GM04504 (cell line): ENCODE measurements at places on chromosomes 16 and 17.

GRCh38 chr17:63337579-63337978 lies 108.5 kb downstream of the CYB561 start:
- no peak for DNase-seq

GRCh38 chr17:82611140-82612058 lies 36.8 kb downstream of the WDR45B start:
- DNase-seq: no peak

DNA sequence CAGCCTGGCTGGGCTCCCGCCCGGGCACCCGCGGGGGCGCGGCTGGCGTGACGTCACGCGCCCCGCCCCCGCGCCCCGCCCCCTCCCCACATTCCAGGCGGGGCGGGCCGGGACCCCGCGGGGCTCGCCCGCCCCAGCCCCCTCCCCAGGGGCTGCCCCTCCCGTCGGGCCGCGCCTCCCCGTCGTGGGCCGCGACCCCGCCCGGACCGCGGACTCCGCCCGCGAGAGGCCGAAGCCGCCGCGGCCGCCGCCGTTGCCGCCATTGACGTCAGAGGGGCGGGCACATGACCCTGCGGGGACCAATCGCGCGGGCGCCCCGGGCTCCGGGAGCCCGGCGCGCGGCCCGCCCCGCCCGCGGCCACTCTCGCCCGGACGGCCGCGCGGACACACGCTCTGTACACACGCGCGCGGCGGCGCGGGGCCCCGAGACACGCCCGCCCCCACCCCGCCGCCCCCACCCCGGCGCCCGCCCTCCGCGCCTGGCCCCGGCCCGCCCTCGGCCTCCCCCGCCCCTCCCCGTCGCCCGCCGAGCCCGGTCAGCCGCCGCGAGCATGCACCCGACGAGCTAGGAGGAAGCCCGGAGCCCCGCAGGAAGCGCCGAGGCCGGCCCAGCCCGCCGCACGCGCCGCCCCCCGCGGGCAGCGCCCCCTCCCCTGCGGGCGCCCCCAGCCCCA lies at the start of gene CMIP:
TSS of gene CMIP (plus strand) at position 361 of the 674 bp plus-strand sequence.
- DNase-seq: peak; percentile 62

DNA sequence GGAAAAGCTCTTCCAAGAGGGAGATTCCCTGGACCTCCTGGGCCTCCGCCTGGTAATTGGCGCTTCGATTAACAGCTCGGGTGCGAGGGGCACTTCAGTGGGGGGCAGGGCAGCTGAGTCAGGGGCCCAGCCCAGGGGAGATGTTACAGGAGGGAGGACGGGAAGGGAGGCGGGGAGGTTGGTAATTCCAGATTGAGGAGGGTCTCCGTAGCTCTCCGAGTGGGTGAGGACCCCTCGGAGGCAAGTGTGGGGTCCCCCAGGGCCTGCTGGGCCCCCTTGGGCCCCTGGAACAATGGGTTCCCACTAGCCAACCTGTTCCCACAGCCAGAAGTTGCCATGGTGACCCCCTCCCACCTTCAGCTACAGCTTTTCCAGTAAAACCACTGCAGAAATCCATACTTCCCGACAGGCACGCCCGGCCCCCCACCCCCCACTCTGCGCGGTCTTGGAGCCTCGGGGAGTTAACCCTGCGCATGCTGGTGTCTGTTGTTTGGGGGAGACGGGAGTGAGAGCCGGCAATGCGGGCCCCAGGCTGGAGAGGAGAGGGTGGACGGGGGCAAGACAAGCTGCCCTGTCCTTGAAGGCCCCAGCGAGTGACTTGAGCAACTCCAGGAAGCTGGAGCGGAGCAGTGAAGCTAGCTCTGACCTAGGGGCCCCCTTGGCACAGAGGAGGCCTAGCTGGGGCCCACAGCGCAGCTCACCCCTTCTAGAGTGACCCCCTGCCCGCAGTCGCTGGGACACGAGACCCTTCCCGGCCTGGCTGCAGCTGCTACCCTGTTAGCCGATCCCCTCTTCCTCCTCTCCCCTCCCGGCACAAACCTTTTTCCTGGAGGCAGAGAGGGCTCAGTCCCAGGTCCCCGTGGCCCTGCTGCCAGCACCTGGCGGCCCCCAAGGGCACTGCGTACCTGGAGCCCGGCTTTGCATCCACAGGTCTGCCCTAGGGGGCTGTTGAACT lies 37.8 kb downstream of the TMEM235 start:
- DNase-seq: no peak

DNA sequence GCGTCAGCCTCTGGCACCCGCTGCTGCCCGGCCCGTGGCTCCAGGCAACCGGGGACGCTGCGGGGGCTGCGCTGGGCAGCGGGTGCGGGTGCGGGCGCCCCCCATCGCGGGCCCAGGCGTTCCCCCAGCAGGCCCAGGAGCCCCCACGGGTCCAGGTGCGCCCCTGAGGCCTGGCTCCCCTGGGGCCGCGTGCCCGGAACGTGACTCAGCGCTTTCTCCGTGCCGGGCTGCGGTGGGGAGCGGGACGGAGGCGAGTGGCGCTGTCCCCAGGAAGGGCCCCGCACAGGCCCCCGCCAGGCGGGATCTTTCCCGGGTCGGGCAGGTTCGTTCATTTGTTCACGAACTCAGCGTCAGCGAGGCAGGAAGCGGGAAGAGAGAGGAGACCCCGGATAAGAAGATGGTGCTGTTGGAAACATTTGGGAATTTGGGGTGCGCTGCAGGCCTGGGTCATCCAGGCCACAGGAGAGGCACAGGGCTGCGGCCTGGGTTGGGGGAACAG lies 18.4 kb upstream of the EXOC7 start:
- DNase-seq: no peak

- DNase-seq: no peak
Measured at GRCh38 chr16:71811261-71811803, 2.7 kb upstream of the AP1G1 start.

- DNase-seq: no peak
Measured at GRCh38 chr17:45851464-45851863, 6.8 kb downstream of the SPPL2C start.

DNA sequence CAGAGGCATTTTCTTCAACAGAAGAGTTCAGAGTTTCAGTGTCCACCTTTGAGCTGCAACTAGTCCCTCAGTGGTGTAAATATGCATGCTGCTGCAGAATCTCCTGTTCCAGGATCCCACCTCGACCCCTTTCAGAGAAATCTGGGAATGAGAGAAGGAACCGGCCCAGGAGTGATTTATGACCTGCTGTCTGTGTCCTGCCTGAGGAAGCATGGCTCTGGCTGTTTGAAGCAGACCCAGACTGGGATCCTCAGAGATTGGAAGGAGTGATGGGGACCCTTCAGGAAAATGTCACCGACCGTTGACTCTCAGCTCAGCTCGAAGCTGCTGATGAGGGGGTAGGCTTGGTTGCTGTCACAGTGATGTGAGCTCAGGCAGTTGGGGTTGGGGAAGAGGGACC lies 8.4 kb upstream of the MAF start:
- no peak for DNase-seq

DNA sequence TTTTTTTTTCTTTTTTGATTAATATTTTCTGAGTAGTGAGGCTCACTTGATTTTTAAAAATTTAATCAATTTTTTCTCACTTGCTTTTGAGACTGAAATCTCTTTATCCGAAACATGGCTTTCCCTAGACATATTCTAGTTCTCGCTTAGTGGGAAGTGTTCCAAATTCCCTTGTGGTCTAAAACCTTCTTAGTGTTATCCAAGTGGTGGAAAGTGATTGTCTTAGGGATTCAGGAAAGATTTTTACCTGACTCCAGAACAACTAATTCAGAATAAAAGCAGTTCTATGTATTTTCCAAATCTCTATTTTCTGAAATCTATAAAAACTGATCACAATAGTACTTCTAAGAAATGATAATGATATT lies 178.8 kb downstream of the MAP2K6 start:
- no peak for DNase-seq

DNA sequence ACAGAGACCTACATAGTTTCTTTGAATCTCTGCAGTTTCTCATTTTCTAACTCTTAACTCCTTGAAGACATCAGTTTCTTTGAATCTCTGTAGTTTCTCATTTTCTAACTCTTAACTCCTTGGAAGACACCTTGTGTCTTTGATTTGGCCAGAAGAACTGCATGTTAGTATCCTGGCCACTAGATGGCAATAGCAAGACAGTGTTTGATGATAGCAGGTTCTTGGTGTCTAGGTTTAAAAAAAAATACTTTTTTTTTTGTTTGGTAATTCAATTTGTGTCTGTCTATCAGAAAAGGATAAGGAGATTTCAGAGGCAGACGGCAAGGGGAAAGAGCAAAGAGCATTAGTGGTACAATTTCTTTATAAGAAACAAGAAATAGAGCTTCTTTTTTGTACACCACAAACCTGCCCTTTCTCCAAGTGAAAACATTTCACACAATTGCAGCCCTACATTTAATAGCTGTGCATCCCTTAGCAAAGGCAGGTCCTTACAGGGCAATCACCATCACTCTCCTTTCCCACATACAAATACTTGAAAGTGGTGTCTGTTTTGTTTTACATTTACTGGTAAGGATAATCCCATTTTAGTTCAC lies 1324.9 kb upstream of the CDH8 start:
- peak; percentile 17 for DNase-seq

GRCh38 chr17:81306898-81307510 lies 11.9 kb upstream of the SLC38A10 start:
- no peak for DNase-seq

DNA sequence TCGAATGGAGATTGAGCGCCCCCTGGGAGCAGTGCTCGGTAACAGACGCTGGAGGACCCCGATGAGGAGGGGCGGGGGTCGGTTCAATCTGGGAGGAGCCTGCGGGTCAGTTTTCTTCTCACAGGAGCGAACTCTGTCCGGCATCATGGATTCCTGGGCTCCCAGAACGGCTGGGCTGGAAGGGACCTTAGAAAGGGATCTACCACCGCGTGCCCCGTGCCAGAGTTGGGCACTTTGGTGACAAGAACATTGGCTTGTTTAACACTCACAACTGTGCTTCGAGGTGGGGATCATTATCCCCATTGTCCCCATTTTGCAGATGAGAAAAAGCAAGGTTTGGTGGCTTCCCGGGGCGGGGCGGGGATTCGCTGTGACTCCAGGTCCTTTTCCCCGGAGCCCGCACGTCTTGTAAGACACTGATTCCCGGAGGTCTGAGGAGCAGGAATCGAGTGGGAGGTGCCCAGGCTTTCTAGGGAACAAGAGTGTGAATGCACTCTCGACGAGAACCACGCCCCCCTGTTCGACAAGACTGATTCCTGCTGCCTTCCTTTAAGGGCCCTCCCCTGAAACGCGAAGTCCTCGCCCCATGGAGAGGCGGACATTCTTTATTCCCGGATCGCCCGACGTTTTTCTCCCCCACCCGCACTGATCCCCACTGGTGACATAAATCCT lies 1.5 kb upstream of the FBXL19 start:
- peak; percentile 67 for DNase-seq

GRCh38 chr17:1160591-1161390 lies 19.0 kb downstream of the ABR start:
- no peak for DNase-seq

DNA sequence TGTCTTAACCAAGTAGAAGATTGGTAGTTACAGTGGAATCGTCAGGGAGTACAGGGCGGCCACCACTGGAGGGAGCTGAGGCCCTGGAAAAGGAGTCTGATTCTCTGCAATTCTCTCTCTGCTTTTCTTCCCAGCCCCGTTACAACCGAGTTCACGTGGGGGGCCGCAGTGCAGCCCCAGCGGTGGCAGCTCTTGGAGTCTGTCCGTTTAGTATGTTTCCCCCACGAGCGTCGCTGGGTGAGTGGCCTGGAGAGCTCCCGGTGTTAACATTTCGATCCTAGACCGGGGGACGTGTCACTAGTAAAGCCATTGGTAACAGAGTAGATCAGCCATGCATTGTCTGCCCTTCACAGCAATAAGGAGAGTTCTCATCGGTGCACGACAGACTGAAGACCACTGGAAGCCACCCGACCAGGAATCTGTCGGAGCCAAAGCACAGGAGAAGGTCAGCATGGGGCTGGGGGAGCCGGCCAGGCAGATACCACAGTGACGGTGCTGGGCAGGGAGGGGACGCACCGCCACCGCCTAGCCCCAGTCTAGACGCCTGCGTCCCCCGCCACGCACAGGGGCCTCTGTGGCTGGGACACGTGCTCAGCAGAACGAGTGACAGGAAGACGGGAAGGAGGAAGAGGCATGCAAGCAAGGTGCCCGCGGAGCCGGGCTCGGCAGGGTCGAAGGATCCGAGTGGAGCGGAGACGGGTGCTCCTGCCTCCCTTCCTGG lies 15.7 kb downstream of the SLC16A3 start:
- DNase-seq: no peak

GRCh38 chr17:56011406-56012131 lies 141.7 kb upstream of the ANKFN1 start:
- DNase-seq: no peak

DNA sequence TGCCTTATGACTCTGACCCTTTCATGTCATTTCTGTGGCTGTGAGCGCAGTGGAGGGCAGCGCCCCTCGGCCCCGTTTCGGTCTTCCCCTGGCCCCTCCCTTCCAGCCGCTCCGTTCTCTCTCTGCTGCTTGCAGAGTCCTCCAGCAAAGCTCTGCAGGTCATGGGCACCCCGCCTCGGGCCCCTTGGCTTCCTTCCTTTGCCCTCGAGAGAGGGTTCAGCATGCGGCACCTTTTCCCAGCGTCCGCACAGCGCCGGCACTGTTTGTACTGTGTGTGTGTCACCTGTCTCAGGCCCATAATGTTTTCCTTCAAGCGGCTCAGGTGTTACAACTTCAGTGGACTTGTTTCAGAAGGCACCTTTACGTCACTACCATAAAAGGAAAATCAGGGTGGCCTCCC lies 98.5 kb downstream of the RAP1GAP2 start:
- DNase-seq: no peak

DNA sequence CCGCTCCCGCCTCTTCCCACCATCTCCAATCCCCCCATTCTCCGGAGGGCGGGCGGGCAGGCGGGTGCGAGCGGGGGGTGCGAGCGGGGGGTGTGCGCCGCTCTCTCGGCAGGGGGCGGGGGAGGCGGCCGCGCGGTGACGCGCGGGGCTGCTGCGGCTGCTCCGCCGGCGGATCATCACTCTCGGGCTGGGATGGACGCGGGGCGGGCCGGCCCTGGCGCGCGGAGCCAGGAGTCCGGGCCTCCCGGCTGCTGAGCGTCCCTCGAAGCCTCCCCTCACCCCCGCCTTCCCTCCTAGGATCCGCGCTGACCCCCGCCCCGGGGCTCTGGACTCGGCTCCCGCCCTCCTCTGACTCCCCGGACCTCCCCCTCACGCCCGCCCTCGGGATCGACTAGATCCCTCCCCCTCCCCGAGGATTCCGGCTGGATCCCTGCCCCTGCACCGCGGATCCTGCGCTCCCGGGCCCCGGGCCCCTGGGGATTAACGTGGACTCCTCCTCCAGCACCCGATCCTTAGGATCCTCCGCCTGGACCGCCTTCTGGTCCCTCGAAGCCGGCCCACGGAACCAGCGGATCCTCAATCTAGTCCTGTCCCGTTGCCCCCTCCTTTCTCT lies 946 bp upstream of the TMEM256 start:
- no peak for DNase-seq

GRCh38 chr16:88983771-88984687 lies 7.0 kb upstream of the CBFA2T3 start:
- DNase-seq: no peak
